ENCODE measurements at places on chromosomes 7 and 10.

- no peak for DNase-seq
These were observed 20.2 kb upstream of the AMZ1 start for GRCh38 chr7:2667843-2668242.

GRCh38 chr10:80896959-80897358 lies 359.3 kb downstream of the SH2D4B start:
- DNase-seq: no peak

DNA sequence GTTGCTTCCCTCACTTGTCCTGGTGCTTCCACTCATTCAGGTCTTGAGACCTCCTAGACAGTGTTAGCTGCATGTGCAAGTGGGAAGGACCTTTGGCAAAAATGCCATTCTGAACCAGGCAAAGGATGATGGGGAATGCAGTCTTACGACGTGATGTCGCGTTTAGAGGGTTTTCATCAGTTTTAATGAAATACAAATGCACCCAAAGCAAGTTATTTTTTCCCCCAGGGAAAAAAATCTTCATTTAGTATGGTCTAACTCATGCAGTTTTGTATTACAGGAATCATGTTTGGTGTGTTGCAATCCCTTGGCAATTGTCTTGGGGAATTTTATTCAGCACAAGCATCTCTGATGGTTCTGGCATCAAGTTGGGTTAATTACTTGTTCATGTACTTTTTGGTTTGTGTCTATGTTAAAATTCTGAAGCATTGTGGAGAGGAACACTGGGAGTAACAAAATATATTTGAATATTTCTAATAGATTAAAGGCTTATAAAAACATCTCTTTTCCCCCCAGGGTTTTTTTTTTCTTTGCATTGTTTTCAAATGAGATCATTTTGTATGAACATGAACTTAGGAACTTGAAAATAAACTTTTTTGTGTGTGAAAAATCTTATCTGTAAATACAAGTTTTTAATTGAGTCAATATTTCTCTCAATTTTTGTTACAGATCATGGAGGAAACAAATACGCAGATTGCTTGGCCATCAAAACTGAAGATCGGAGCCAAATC lies 188.9 kb downstream of the BICC1 start:
- no peak for DNase-seq

GRCh38 chr7:26743205-26743604 lies 121.2 kb downstream of the SKAP2 start:
- DNase-seq: no peak

- no peak for DNase-seq
These were observed 95.0 kb downstream of the CALD1 start for GRCh38 chr7:134874407-134874806.

- no peak for DNase-seq
These were observed 362.8 kb downstream of the HGF start for GRCh38 chr7:81407094-81407493.

GRCh38 chr10:110600487-110601101 lies 33.1 kb downstream of the SMC3 start:
- no peak for DNase-seq

DNA sequence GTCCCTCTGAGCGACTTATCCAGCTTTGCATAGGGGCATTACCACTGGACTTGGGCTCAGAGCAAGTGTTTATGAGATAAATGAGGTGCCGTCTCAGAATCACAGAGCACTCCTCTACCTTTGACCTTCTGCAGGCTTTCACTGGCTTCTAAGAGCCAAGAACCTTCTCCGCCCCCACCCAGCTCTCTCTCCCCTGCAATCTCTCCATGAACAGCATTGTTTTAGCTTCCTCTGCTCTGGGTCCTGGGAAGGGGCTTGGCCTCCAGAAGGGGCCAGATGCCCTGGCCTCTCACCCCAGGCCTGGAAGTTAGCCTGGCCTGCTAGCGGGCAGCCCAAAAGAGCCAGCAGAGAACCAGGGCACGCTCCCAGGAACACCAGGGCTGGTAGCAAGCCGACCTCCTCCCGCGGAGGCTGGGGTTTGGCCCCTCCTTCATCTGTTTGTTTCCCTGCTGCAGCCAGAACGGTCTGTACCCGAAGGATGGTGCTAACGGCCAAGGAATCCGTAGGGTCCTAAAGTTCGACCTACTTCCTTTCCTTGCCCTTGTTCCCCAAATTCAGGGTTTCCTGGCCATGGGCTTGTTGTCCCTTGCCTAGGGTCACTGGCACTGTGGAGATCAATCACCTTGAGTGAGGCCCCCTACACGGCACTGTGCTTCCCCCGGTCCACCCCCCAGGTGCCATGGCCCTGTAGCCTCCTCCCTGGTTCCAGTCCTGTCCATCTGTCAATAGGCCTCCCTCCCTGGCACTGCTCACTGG lies 18.7 kb upstream of the DDIT4 start:
- no peak for DNase-seq

DNA sequence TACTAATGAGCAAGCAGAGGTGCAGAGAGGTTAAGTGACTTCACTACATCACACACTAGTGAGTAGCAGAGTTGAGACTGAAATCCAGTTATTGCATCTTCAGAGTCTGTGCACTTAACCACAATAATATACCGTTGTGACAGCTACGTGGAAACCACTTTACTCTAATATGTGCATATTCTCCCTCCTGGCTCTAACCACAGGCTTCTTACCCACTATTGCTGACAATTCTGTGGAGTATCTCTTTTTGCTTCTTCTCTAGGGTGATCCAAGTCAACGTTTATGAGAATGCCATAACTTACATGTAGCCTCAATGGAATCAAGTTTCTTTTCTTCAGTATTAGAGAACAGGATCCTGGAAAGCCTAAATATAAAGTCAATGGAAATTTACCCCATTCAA lies 64.2 kb upstream of the MEOX2 start:
- no peak for DNase-seq

DNA sequence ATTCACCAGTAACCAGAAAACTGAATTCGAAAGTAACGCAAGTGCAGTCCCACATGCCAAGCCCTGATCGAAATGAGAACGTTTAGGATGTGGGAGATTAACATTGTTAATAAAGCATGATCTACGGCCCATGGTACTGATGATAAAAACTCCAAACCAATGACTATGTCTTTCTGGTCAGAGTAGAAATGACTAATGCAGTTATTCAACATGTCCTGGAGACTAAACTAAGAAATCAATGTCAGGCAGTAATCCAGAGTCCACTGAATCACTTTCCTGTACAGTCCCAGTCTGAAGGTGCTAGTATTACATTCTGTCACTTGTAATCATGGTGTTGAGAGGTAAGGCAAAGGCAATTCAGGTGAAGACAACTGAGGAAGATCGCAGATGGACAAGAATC lies 14.4 kb downstream of the NPSR1 start:
- DNase-seq: no peak

- DNase-seq: no peak
These were observed 922 bp downstream of the PPA1 start for GRCh38 chr10:70232155-70232858.

DNA sequence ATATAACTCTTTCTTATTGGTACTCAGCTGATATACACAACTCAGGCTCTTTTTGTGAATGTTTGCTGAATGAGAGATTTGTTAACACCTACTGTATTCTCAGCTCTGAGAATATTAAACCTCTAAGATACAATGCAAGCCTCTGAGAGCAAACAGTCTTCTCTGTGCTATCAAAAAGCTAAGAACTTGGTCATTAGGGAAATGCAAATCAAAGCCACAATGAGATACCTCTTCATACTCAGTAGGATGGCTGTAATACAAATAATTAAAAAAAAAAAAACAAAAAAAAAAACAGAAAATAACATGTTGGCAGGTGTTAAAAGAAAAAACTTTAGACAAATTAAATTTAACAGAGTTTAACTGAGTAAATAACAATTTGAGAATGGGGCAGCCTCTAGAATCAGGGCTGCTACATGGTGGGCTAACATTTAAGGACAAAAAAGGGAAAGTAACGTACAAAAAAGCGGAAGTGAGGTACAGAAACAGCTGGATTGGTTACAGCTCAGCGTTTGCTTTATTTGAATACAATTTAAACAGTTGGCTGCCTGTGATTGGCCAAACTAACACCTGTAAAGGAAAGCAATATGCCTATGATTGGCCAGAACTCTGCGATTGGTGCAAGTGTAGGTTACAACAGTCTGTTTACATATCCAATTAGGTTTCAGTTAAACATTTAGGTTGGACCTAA lies 14.8 kb upstream of the MTURN start:
- DNase-seq: no peak

GRCh38 chr7:50620433-50620832 lies 55.2 kb upstream of the DDC start:
- no peak for DNase-seq

DNA sequence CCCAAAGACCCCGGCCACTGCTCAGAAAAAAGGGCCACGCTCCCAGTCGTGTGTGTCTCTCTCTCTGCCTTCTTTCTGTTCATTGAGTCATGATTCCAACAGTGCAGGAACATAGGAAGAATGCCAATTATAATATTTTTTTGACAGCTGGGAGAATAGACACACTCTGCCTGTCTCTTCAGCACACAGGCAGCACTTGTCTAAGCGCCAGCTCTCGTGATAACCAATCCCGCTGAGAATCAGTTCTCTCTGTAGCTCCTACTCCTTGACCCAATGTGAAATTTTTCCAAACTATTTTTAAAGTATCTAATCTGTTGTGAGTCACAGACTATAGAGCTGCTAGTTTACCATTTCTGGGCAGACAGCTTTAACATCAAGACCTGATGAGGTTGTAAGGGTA lies 145.7 kb upstream of the RHEB start:
- no peak for DNase-seq

All from stimulated activated CD8-positive, alpha-beta memory T cell treated with anti-CD3 and anti-CD28 coated beads, Interleukin-12 subunit alpha, Interleukin-12 subunit beta, amount 100 ng/mL, for 1 hour (primary cell).